Lung microvascular endothelial cell (primary cell): ENCODE measurements at places on chromosomes 1 and 21.

DNA sequence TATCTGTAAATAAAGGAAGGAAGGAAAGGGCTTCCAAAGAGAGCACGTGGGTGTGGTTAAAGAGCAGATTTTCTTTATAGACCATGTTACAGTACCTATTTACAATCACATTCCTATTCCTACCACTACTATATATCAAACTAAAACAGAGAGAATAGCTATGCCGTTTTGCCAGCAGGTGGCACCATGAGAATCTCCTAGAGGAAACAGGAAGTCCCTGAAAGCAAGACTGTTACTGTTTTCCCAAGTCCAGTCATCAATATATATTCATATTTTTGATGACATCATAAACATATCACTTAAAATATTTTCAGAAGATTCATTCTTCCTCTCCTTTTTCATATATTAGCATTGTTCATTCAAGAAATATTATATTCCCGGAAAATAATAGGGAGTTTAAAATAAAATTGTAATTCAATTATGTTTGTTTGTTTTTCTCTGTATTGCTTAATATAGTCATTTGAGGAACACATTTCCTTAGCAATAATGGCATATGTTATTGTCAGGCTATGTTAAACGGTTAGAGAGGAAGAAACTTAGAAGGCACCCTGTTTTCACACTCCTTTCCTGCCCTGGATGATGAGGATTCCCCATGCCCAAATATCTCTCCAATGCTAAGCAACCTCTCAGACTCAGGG is 6.6 kb downstream of the CCDC190 start:
- DNase-seq = peak; percentile 80

DNA sequence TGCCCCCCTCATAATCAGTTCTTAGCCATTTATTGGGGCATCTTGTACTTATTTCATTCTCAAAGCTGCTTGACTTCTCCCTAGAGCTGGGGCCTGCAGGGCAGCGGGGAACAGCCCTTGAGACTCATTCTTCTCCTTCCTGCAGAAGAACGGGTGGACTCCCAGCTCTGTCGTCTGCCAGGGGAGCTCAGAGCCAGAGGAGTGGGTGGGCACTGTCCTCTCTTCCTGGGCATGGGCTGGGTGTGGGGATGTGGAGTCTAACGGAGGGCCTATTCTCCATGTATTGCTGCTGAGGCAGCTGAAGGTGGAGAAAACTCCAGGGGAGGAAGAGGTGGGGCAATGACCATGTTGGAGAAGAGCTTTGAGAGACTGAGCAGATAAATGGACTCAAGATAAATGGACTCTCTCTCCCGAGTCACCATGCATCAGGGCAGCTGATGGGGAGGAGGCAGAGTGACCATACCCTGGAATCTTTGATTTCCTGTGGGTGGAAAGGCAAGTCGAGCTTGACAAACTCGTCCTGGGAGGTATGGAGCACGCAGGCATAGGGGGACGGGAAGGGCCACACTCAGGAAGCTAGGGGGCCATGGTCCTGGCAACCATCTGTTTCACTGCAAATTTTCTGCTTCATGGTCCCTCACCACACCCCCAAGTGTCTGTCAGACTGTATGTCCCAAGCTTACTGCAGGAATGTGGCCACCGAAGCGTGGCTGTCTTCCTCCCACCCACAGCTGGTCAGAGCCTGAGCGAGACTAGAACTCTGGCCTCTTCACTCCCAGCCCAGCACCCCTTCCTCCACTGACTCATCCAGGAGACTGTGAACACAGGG is 56.9 kb upstream of the ATP2B4 start:
- DNase-seq = peak; percentile 20

DNA sequence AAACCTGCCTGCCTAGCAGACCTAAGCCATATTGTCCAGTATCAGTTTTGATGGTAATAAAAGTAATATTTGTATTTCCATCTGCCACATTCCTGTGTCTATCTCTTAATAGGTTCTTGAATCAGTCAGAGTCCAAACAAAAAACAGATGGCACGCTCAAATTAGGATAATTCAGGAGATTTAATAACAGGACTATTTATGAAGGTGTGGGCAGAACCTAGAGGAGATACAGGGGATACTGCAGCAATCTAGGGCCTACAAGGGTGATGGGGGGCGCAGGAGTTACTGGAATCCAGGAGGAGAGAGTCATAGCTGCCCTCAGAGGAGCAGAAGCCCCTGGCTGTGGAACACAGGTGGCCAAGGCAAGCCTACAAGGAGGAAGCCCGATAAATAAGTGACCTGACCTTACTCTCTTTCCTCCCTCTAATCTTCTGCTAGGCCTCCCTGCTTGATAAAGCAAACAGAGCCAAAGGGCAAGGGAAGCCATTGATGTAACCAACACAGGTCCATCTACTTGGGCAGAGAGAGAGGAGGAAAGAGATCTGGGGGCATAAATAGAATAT is 11.9 kb upstream of the HYI start:
- no peak for DNase-seq

GRCh38 chr1:189429610-189430009 is 1048.1 kb downstream of the BRINP3 start:
- DNase-seq = peak; percentile 8

GRCh38 chr1:66637146-66637545 is 103.2 kb downstream of the SGIP1 start:
- no peak for DNase-seq

DNA sequence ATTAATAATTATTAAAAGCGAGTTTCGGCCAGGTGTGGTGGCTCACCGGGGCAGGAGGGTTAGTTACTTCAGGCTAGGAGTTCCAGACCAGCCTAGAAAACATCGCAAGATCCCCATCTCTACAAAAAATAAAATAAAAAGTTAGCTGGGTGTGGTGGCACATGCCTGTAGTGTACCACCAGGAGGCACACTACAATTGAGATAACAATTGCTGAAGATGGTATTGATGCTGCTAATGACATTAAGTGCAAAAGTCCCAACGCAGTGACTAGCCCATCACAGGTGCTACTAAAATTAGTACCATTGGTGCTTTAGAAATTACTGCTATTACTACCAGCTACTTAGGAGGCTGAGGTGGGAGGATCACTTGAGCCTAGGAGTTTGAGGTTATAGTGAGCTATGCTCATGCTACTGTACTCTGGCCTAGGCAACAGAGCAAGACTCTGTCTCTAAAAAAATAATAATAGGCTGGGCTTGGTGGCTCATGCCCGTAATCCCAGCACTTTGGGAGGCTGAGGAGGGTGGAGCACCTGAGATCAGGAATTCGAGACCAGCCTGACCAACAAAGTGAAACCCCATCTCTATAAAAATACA is 156.6 kb downstream of the GREM2 start:
- DNase-seq = peak; percentile 34

DNA sequence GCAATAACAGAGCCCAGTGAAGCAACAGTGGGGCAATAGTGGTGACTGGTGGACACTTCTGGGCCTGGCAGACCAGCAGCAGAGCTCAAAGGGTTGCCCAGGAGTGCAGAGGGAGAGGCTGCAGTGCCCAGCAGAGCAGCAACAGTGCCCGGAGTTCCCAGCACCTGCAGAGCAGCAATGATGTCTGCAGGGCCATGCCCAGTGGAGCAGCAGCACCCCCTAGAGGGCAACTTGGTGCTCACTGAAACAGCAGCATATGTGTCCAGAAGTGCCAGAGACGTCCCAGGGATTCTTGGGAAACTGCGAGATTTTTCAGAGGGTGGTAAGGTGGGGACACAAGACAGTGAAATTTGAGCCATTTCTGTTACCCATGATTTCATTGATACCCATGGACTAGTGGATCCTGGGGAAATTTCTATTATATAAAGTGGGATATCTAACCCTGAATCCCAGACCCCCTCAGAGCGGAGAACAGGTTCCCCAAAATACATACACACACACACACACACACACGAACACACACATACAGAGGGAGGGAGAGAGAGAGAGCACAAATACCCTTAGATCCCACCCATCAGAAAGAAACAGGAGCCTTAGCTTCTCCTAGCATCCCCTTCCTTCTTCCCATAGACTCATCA is 156.9 kb upstream of the GJB5 start:
- peak; percentile 71 for DNase-seq

GRCh38 chr21:42069843-42070242 is 1.3 kb upstream of the UMODL1 start:
- no peak for DNase-seq

- DNase-seq = no peak
These were observed 70.9 kb upstream of the ETS2 start for GRCh38 chr21:38734646-38735365.

GRCh38 chr1:205692423-205692822 is 12.1 kb upstream of the SLC45A3 start:
- no peak for DNase-seq

GRCh38 chr1:229046251-229046853 is 224.6 kb upstream of the RAB4A start:
- no peak for DNase-seq

DNA sequence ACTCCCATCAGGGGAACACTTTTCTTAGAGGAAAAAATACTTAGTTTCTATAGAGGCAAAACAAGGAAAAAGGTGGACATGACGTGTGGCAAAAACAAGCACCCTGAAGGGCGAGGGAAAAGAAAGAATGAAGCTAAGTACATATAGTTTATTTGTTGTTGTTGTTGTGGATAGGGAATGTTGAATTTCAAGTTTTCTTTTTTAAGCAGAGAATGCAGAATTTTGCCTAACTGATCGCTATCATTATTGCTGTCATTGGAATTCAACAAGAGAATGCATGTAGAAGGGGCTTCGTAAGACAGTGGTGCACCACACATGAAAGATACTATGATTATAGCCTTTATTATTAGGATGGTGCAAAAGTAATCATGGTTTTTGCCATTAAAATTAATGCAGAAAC is 144.0 kb downstream of the LMO4 start:
- DNase-seq = no peak

DNA sequence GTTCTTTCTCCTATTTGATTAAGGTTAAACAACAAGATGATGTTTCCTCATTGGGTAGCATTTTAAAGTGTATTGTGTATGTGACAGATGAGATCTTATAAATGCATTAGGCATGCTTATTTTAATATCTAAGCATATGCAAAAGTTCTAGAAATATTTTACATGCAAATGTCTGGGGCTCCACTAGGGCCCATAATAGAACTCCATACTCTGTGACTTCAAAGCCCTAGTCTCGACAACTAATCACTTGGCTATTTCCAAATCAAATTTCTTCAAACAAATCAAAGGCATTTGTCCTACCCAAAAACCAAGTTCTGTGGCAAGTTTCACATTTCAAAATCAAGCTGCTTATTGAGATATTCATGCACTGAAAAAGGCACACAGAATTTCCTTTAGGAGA is 385.6 kb upstream of the ST6GALNAC5 start:
- no peak for DNase-seq

DNA sequence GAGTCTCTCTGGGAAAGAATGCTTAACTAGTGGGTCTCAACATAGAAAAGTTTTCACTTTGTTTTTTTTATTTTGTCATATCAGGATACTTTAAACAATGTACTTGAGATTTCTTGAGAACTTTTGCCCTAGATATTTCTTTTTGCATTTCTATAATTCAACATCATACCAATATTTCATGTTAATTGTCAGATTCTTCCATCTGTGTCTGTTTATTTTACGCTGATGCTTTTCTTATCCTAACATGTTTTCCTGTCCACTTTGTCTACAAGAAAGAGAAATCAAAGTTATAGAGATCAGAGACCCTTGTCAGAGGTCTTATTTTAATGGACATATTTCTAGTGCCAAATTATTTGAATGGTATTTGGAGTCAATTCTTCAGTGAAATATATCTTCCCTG is 95.5 kb upstream of the B3GALT2 start:
- DNase-seq = no peak

GRCh38 chr1:189921613-189922012 is 556.1 kb downstream of the BRINP3 start:
- DNase-seq = no peak

DNA sequence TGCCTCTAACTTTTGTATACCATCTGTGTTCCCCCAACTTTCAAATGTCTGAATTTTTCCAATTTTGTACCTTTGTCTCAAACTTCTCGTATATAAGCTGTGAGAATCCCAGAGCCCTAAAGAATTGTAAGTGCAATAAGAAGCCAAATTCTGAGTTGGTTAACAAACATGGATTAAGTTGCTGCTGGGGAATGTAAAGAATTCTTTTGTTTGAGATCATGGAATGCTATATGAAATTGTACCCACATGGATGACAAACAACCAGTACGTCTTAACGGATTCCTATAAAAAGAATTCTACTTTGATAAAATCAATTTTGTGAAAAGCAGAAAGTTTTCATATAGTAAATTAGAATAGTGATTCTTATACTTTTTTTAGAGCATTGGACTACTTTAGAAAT is 72.4 kb upstream of the CYP2J2 start:
- DNase-seq = no peak

- DNase-seq = no peak
These were observed 300.9 kb downstream of the LMX1A start for GRCh38 chr1:165055581-165055980.
